Stimulated activated CD8-positive, alpha-beta memory T cell treated with anti-CD3 and anti-CD28 coated beads, Interleukin-7, amount 100 ng/mL, for 1 hour (primary cell): ENCODE measurements at places on chromosomes 11 and 22.

GRCh38 chr22:44525941-44526778 is 28.1 kb upstream of the RTL6 start:
- no peak for DNase-seq

DNA sequence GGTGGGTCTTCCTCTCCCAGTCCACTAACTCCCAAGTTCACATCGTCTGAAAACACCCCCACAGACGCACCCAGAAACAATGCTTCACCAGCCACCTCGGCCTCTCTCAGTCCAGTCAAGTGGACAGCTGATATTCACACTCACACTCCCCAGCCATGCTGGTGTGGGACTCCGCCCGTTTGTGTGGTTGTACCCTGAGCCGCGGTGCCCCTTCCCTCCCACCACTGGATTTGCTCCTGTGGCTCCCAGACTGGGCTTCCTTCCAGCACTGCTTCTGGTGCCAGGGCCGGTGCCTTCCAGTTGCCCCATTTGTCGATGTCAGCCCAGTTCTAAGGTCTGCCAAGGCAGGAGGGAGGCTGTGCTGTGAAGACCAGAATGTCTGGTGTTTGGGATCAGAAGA is 37.9 kb upstream of the PLET1 start:
- DNase-seq, result no peak

DNA sequence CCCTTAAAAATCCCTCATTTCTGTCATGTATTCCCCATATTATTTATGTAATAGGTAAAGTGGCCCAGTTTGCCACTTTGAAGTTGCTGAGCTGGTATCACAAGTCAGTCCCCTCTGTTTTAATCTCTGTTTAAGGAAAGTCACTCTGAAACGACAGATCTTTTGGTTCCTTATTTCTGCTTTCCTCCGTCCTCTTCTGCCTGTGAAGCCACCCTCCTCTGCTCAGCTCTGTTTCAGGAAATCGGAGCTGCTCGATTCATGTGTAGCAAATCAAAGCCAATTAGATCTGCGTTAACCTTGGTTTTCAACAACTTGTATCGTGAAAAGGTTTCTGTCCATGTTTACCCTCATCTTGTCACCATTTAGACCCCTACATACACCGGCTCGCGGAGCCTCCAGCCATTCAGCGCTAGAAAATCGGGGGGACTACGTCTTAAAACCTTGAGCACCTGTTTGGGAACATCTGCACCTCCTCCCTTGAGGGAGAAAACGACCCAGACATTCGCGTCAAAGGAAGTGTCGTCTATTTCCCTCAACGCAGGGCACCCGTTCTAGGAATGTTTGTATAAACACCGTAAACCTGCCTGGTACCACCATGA is 576 bp upstream of the SC5D start:
- DNase-seq, result no peak

GRCh38 chr22:33848251-33848650 is 72.0 kb downstream of the LARGE1 start:
- no peak for DNase-seq
